Activated T-helper 1 cell treated with anti-CD3 and anti-CD28 coated beads, Interleukin-2, amount 50 U/mL, for 16 hours (primary cell): ENCODE measurements at places on chromosomes 2 and 18.

GRCh38 chr2:47403609-47404193 lies 745 bp downstream of the MSH2 start:
- DNase-seq: no peak

DNA sequence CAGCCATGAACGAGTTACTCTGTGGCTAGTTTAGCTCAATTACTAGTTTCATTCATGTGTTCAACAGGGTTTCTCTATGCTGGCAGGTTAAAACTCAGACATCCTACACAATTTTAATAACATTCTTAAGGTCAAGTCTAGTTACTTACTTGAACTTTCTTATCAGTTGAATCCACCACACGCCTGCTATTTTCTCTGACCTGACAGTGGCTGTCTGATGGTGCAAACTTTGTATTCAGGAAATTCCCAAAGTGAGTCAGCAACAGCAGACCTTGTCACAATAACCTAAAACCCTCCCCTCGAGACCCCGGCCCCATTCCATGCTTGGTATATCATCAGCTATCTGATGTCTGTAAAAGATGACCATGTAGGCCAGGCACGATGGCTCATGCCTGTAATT lies 20.8 kb upstream of the CIDEA start:
- no peak for DNase-seq

DNA sequence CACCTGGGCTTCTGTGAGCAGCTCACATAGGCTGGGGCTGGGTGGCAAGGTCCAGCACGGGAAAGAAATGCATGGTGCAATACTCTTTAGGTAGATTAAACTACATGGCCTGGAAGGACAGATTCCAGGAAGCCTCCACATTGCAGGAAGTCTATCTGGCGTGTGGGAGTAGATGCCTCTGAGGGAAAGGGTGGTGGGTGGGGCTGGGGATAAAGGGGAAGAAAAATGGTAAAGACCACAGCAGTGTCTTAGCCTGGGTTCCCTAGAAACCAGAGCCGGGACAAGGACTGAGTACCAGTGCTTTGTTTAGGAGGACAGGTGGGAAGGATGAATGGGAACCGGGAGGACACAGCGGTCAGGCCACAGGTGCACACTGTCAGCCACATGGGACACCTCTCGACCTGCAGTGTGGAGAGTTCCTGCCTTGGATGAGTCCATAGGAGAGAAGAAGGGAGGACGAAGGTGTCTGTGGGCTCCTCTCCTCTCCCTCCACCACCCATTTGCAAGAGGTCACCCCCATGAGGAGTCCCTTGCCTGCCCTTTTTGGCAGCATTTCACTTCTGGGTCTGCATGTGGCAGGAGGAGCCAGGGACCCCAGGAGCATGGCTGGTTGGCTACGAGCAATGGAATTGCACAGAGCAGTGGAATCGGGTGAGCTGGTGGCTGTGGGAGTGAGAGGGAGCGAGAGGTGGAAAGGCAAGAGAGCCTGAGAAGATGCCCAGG lies 91.5 kb upstream of the HS6ST1 start:
- no peak for DNase-seq

DNA sequence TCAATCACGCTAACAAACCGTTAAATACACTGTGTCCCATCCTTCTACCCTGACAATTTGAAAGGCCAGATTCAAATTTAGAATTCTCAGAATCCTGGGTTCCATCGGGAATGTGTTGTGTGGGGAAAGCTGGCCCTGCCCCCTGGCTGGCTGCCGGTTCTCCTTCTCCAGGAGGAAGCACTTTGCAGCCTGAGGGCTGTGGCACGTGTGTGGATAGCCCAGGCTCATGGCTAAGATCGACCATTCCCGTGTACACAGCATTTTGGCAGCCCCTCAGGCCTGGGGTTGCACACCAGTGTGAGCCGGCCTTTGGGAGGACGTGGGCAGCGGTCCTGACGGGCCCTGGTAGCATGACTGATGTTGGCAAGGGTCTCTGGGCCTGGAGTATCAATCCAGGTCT lies 51.0 kb upstream of the ROCK2 start:
- no peak for DNase-seq

GRCh38 chr2:154370873-154371272 lies 327.6 kb upstream of the KCNJ3 start:
- no peak for DNase-seq

DNA sequence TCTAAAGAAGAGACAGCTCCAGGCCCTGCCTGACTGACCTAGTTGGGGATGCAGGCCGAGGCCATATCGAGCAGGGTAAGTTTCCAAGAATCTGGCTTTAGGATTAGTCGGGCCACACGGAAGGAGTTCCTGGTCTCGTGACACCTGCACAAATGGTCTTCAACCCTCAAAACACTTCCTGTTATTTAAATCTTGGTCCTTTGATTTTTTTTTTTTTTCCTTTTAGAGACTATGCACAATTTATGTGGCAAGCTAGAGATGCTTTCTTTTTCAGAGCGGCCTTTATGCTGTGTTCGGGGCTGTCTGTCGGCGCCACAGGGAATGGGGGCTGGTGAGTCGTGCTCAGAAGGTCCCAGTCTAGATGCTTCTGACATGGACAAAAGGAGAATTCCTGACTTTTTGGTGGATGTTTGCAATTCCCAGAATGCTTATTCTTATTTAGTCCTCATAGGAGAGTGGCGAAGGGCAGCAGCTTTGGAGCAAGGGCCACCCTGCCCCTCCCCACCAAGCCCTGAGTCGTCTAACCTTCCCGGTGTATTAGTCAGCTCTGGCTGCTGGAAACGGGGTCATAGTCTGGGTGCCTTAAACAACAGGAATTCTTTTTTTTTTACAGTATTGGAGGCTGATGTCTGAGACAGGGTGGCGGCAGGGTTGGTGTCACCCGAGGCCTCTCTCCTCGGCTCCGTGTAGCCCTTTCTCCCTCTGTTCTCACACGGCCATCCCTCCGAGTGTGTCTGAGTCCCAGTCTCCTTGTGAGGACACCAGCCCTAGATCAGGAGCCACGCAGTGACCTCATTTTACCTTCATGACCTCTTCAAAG lies 27.4 kb downstream of the HPCAL1 start:
- DNase-seq: no peak

DNA sequence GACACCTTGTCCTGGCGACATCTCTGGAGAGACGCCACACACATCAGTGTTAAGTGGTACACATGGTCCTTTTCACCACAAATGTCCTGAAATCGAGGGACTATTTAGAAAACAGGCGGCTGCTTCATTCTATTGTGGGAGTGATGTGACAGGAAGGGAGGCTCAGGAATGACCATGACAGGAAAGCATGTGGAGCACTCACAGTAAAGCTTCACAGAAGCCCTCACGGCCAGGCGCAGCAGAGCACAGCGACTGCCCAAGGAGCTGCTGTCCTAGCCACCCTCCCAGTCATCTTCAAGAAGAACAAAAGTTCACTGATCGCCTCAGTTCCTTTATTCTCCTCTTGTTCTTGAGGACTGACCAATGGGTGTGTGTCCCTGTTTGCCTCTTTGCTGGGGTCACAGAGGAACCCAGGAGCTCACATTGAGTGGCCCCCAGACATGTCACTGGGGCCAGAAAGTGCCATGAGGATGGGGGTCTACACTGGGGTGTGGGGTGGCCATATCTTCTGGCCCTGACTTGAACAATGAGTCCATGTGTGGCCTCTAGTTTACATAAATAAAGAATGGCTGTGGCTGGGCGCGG lies 84.6 kb upstream of the RANBP2 start:
- DNase-seq: no peak

DNA sequence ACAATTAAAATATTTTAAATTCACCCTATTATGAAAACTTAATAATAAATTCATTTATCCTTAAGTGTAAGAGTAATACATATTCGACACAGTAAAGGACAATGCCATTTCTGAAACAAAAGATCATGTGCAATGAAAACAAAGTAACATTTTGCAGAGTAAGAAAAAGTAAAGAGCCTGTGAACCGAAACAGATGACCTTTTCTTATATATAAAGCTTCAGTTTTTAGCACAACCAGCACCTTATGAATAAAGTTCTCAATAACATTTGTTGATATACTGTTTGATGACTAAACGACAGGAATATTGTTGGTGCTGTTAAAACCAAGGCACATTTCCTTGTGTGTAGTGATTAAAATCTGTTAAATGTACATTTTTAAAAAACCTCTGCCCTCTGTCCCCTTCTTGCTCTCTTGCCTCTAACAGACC lies 1.5 kb downstream of the PELI1 start:
- no peak for DNase-seq

DNA sequence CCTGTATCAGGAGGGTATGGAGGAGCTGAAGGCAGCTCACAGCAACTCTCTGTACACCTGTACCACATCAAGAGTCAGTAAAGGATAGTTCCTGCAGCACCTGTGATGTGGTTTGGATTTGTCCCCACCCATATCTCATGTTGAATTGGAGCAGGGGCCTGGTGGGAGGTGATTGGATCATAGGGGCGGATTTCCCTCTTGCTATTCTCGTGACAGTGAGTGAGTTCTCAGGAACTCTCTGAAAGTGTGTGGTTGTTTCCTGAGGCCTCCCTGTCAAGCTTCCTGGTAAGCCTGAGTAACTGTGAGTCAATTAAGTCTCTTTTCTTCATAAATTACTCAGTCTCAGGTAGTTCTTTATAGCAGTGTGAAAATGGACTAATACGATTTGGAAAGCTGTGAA lies 28.9 kb downstream of the OSBPL1A start:
- DNase-seq: peak; percentile 17

GRCh38 chr18:71329563-71329962 lies 1040.7 kb downstream of the SOCS6 start:
- no peak for DNase-seq

GRCh38 chr2:70633508-70633907 lies 79.9 kb upstream of the TGFA start:
- DNase-seq: no peak

GRCh38 chr18:13620818-13621445 lies 105.4 kb downstream of the FAM210A start:
- no peak for DNase-seq

DNA sequence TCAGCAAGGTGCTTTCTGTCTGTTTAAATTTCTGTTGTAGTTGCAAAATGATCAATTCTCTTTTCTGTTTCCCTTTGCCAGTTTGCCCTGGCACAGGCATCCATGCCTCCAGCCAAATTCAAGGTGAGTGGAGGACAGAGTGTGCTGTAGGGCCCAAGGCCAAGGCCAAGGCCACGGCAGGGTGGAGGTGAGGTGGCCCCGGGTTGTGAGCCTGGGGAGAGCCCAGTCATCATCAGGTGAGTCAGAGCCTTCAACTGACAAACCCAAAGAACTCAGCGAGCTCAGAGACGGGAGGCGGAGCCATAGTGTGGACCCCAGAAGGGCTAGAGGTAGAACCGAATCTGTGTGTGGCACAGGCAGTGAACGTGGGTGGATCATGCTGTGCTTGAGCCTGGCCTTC lies 55.7 kb downstream of the BCL2L11 start:
- no peak for DNase-seq

GRCh38 chr2:190812506-190813294 lies 67.9 kb upstream of the GLS start:
- DNase-seq: no peak

GRCh38 chr2:39870871-39871270 lies 91.8 kb upstream of the THUMPD2 start:
- no peak for DNase-seq

DNA sequence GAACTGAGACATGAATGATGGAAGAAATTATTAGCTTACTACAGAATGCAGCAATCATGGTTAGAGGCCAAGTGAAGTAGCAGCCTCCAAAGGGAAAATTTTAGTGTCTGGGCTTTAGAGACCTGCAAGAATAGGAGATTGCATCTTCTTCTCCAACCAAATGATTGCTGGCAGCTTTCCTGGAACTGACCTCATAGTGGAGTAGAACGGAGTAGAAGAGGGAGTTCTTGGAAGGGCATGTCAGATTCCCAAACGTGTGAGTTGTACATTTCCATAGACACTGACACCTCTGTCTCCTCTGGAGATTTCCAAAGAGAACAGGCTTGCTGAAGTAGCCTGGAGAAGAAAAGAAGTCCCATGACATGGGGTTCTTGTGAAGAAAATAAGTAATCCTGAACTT lies 169.8 kb upstream of the ERBB4 start:
- DNase-seq: no peak

DNA sequence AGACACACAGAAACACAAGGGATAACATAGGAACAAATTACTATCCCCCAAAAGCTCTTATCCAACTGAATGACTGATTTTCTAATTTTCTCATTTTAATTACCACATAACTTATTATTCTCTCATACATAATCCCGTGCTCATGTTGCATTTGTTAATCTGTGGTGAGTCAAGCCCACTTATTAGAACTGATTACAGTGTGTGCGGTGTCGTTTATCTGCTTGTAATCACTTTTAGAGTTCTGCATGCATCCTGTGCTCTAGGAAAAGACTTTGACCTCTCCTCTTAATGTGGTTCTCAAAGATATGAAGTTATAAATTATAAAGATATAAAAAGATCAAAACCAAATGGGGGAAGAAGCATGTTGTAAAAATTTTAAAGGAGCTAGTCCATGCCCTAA lies 29.7 kb downstream of the CNDP1 start:
- no peak for DNase-seq

DNA sequence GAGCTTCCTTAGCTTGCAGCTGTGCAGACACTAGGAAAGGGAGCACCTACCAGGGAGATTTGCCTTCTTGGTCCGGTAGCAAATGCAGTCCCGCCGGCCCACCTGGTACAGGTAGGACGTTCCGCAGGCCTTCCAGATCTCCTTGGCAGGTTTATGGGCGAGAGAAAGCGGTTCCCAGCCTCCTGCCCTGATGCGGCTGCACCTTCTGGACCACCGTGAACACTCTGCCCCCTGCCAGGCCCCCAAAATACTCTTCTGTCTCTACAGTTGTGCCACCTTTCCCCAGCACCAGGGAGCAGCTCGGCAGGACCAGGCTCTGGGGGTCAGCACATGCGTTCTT lies 67.4 kb downstream of the HNRNPLL start:
- DNase-seq: no peak

DNA sequence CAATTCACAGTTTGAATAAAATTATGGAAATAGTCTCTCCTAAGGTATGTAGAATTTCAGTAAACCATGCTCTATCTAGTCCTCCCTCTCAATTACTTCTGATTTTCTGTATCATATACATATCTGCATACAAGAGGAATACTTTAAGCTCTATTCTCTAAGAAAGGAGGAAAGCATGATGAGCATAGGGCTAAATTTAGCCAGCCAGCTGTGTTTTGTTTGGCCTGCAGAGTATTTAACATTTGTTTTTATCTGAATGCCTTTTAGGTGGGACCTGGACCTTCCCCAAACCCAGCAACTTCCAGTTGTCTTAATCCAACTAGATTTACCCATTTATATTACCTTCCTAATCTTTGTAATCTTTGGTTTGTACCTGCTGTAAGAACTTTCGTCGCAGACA lies 42.2 kb upstream of the FAM117B start:
- no peak for DNase-seq

DNA sequence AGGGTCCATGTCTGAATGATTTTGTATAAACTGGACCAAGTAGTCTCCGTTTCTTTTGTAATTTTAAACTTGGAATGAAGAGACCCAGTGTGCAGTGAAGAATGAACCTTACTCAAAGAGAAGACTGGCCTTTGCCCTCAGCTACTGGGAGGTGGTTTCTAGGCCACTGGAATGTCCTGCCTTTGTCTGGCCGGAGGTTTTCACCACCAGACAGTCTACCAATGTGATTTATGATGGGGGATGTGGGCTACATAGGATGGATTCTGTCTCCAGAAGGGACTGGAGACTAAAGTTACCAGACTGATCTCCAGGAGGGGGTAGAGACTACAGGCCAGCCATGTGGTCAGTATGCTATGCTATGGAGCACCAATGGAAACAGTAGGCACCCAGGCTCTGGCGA lies 42.8 kb upstream of the RAB31 start:
- no peak for DNase-seq
